Stimulated activated CD4-positive, alpha-beta T cell treated with anti-CD3 and anti-CD28 coated beads, Interleukin-15, amount 100 ng/mL, for 24 hours (primary cell): ENCODE measurements at places on chromosomes 13 and 19.

- DNase-seq = peak; percentile 72
Measured at GRCh38 chr19:8569066-8569771, 8.0 kb downstream of the MYO1F start.

DNA sequence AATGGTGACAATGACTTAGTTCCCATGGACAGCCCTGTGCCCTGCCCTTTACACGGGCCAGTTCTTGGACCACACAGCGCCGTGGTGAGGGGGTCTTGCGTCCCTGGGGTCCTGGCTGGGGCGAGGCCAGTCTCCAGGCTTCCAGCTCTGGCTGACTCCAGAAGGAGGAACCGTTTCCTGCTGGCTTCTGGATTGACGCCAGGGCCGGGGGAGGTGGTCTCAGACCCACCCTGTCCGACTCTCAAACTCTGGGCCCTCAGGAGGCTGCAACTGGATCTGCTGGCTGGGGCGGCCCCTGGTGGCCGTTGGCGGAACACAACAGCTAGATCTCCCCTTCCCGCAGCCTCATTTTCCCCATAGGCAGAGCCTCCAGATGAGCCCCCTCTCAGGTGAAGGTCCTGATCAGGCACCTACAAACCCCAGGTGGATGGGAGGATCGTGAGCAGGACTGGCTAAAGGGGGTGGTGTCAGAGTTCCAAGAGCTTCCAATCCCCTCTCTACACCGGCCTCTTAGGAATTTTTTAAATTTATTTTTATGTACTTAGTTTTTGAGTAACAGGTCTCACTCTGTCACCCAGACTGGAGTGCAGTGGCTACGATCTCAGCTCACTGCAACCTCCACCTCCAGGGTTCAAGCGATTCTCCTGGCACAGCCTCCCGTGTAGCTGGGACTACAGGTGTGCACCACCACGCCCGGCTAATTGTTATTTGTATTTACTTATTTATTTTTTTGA is 8.0 kb downstream of the CCDC194 start:
- DNase-seq = peak; percentile 77

DNA sequence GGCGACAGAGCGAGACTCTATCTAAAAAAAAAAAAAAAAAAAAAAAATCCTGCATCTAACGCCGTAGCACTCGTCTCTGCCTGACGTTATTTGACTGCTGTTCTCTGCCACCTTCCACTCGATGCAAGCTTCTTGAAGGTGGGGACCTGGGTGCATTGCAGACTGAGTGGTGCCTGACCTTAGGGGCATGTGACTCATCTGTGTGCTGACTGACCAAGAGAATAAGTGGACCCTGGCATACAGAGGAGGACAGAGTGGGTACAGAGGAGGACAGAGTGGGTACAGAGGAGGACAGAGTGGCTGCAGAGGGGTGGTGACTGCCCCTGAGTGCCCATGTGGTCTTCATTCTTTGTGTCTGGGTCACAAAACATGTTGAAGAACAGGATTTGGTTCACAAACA is 7.6 kb downstream of the WTIP start:
- DNase-seq = no peak

DNA sequence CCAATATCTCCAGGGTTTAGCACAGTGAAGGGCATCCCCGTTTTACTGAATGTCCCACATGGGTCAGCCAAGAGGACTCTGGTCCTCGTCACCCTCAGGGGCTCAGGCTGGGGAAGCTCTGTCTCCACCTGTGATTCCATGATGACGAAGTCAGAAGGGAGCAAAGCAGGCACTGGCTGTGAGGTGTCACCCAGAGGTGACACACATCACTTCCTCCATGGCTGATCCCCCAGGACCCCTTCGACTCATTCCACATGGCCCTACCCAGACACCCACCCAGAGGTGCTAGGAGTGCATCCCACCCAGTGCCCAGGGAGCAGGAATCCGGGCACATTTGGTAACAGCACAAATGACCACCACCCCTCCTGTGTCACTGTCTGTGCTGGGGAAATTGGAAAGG is 145.2 kb upstream of the VSTM2B start:
- no peak for DNase-seq

DNA sequence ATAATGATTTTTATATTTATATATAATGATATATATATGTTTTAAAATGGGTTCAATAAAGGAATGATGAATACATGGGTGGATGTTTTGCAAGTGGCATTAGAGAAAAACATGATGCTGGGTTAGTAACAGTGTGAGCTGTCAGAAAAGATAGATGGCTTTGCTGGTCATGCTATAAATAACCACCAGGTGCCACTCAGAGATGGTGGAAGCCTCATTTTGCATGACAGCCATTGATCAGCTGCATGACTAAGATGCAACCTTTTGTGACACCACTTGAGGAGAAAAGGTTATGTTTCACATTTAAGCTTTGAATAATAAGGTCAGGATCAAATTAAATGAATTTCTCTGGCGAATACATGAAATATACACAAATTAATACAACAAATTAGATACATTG is 737.7 kb downstream of the PCDH9 start:
- DNase-seq = no peak

- no peak for DNase-seq
Measured at GRCh38 chr19:29214411-29214810, 1.5 kb upstream of the UQCRFS1 start.

DNA sequence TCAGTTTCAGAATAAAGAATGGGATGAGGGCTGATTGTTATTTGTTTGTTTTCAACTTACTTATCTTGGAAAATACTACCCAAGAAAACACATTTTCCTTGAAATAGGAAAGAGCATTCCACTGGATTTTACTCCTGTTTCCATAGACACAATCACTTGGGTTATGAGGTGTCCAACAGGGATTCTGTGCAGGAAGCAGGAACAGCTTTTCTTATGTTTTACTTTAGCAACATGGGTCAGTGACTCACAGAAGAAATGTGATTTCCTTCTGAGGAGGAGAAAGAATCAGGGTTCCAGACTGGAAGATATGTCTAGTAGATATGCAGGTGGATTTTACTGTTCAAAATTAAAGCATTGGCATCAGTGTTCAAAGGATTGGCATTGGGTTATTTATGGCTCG is 180.8 kb upstream of the GPC6 start:
- no peak for DNase-seq
